ENCODE measurements at places on chromosomes 2 and 18.

GRCh38 chr18:48407358-48407757 is 1.8 kb downstream of the ZBTB7C start:
- no peak for DNase-seq

DNA sequence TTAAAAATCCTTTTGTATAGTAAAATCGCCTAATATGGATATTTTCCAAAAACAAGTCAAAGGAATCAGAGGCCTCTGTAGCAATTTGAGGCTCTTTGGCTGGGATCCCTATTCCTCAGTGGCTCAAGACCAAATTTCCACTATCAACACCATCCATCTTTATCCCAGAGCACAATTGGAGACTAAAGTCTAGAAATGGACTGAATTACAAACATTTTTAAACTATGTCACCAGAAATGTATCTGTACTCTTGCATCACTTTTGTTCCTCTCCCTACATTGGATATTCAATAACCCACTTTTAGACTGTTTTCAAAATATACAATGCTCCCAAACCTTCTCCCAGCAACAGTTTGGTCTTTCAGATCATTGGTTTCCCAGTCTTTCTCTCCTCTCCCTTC is 140.4 kb upstream of the KLHL29 start:
- no peak for DNase-seq

GRCh38 chr2:234745347-234745746 is 206.5 kb upstream of the SH3BP4 start:
- DNase-seq = no peak

GRCh38 chr2:114265261-114265660 is 177.2 kb upstream of the DPP10 start:
- no peak for DNase-seq

DNA sequence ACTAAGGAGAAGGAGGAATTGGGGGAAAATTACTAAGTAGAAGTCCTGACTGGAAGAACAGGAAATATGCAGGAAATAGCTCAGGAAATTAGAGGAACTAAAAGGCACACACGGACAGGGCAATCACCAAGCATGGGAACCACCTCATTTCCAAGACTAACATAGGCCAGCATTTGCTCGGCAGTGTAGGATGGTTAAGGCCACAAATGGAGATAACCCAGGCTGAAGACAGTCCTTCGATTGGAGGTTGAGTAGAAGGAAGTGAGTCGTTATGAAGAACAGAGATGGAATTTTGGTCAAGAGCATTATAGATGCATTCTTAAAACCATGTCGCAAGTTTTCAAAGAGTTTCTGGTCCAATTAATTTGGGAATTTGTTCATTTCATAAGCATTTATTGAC is 401.4 kb downstream of the ALK start:
- DNase-seq = no peak

DNA sequence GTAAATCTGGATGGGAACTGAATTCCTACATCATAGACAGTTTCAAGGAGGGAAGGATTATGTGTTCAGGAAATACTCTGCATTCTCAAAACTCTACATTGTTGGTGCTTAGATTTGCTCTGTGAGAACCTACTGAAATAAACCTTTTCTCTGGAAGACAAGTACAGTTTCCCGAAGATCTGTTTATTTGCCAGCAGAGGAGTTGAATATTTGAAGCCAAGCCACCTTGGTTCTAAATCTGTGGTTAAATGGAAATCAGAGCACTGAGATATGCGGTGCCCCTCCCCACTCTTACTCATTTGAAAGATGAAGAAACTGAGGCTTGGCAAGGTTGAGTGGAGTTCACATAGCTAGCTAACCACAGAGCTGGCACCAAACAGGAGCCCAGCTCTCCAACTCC is 146.3 kb upstream of the CTAGE1 start:
- no peak for DNase-seq

GRCh38 chr2:18380321-18380720 is 180.1 kb downstream of the RDH14 start:
- no peak for DNase-seq

DNA sequence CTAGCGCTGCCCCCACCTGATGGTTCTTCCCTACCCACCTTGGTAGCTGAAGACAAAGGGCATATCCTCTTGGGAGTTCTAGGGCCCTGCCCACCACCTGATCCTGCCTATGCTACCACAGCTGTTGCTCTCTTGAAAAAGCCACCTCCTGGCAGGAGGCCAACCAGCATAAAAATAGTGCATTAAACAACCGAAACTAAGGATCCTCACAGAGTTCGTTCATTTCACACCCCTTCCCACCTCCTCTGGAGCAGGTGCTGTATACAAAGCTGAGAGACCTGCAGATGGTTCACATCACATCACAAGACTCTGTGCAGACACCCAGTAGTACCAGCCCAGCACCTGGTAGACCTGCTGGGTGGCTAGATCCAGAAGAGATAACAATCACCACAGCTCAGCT is 1348.0 kb upstream of the TMEFF2 start:
- no peak for DNase-seq
